ENCODE measurements at places on chromosomes 11 and 22.
A peak's percentile ranks its signal among the peaks of the same experiment; 100 is the strongest.

- no peak for DNase-seq
Measured at GRCh38 chr22:49294656-49295464, 532.8 kb downstream of the BRD1 start.

- DNase-seq: peak; percentile 89
Measured at GRCh38 chr11:70556884-70557741, 158.8 kb downstream of the CTTN start.

GRCh38 chr11:87719326-87720073 lies 455.7 kb downstream of the RAB38 start:
- DNase-seq: no peak

- no peak for DNase-seq
Measured at GRCh38 chr11:30631148-30631547, 45.0 kb upstream of the MPPED2 start.

GRCh38 chr11:117319214-117319840 lies 3.3 kb upstream of the BACE1 start:
- DNase-seq: no peak

GRCh38 chr22:47192651-47193437 lies 430.4 kb downstream of the TBC1D22A start:
- DNase-seq: peak; percentile 75

- peak; percentile 54 for DNase-seq
Measured at GRCh38 chr11:102780491-102780918, at the start of gene MMP10. Gene MMP10, minus strand, starts transcription at chr11:102780628. Its CDS starts 37 bp downstream, at chr11:102780591.

DNA sequence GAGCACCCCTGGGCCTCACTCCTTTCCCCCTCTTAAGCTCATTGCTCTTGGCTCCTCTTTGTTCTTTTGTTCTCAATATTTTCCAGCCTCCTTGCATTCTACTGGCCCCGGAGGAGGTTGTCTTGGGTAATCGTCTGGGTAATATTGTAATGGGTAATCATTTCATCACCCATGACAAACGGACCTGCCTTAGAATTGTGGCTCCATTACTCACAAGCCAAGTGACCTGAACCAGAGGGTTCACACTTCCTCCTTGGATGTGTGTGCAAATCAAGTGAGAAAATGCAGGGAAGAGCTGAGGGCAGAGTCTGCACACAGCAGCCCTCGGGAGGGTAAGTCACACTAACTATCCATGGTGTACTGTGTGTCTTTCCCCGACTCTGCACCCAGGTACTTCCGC lies 305.0 kb downstream of the BUD13 start:
- DNase-seq: no peak

DNA sequence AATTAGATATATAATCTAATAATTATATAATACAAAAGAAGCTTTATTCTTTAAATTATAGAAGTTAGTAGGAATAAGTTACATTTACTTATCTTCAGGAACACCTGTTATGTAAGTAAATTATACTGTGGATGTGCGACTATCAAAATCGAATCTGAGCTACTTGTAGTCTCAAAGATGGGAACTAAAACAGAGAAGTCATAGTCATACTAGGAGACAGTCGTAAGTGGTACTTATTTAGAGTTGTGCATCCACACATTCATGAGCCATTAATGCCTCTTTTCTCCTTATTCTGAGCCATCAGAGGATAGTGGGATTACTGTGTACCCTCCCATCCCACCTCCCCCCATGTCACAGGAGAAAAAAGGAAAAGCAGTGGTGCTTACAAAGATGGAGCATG lies 114.4 kb downstream of the CADM1 start:
- no peak for DNase-seq

GRCh38 chr11:133249065-133249464 lies 283.2 kb downstream of the OPCML start:
- DNase-seq: no peak

DNA sequence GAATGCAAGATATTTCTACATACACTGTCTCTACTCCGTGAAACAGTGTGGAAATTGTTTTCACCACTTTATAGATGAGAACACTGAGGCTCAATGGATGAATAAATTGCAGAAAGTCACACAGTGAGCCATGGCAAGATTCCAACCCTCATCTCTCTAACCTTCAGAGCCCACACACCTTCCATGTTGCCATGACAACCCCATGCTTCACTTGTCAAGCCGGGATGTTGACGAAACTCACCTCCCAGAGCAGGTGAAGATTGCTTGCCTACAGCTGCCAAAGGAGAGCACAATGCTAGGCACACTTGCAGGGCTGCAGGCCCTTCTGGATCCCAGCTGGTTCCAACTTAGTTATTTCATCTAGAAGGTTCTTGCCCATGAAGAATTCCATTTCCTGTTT lies 71.4 kb upstream of the SEZ6L start:
- no peak for DNase-seq

- DNase-seq: no peak
Measured at GRCh38 chr22:48347311-48347710, 1480.4 kb downstream of the BRD1 start.

DNA sequence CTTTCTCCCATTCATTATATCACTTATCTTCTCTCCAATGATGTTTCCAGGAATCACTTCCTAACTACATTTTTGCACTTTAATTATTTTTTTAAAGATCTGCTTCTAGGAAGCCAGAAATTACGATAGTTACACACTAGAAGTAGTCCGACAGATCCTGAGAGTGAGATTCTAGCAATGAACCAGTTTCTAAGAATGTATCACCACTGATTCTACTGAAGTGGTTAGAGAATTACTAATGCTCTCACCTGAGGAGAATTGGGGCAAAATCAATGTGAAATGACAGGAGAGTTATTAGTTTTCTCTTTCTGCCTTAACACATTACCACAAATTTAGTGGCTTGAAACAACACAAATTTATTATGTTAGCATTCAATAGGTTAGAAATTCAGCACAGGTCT lies 241.2 kb downstream of the CASP12 start:
- DNase-seq: no peak

GRCh38 chr11:15006139-15006759 lies 34.1 kb upstream of the CALCA start:
- peak; percentile 47 for DNase-seq

- no peak for DNase-seq
Measured at GRCh38 chr11:46895821-46896220, 22.5 kb downstream of the LRP4 start.

DNA sequence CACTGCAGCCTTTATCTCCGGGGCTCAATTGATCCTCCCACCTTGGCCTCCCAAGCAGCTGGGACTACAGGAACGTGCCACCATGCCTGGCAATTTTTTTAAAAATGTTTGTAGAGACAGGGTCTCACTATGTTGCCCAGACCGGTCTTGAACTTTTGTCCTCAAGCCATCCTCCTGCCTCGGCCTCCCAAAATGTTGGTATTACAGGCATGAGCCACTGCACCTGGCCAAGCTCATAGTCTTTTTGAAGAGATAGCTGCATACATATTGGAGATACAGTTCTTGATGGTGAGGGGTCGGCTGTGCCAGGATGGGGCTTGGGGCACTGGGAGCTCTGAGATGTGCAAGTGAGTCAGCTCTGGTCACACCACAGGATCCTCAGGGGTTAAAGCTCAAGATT lies 53.2 kb downstream of the CHRDL2 start:
- DNase-seq: no peak

- no peak for DNase-seq
Measured at GRCh38 chr11:126214441-126214840, 2.9 kb downstream of the FAM118B start.

DNA sequence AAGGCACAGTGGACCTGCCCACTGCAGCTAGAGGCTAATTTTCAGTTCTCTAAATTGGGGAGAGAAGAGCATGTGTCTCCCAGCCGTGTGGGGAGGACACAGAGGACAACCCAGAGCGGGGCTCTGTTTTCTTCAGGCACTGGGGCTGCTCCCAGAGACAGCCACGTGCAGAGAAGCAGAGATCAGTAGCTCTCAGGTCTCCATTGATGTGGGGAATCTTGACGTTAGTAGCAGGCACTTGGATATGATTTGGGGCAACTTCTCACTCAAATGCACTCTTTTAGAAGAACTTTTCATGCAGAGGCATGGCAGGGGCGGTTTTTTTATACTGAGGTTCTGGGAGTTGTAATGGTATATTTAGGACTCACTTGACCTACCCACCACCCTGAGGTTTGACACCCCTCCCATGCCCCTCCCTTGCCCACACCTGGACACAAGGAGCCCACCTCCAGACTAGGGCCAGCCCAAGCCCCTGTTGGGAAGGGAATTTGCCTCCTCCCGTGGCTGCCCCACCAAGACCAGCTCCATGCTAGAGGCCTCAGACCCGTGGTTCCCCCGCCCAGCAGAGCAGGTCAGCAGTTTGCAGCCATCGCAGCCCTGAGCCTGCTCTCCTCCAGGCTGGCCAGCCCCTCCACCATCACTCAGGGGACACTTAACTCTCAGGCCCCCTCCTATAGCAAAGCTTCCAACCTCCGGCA lies 94.2 kb upstream of the RTL6 start:
- no peak for DNase-seq

DNA sequence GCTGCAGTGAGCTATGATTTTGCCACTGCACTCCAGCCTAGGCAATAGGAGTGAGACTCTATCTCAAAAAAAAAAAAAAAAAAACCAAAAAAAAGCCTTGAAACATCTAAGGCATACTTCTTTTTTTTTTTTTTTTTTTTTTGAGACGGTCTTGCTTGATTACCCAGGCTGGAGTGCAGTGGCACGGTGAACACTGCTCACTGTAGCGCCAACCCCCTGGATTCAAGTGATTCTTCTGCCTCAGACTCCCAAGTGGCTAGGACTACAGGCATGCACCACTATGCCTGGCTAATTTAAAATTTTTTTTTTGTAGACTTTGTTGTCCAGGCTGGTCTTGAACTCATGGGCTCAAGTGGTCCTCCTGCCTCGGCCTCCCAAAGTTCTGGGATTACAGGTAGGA lies 19.5 kb downstream of the ARFGAP3 start:
- DNase-seq: no peak

DNA sequence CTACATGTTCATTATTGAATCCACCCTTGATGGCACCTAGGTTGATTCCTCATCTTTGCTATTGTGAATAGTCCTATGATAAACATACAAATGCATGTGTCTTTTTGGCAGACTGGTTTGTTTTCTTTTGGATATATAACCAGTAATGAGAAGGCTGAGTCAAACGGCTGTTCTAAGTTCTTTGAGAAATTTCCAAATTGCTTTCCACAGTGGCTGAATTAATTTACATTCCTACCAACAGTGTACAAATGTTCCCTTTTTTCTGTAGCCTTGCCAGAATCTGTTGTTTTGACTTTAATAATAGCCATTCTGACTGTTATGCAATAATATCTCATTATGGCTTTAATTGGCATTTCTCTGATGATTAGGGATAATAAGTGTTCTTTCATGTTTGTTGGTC lies 184.9 kb downstream of the CASP12 start:
- no peak for DNase-seq

DNA sequence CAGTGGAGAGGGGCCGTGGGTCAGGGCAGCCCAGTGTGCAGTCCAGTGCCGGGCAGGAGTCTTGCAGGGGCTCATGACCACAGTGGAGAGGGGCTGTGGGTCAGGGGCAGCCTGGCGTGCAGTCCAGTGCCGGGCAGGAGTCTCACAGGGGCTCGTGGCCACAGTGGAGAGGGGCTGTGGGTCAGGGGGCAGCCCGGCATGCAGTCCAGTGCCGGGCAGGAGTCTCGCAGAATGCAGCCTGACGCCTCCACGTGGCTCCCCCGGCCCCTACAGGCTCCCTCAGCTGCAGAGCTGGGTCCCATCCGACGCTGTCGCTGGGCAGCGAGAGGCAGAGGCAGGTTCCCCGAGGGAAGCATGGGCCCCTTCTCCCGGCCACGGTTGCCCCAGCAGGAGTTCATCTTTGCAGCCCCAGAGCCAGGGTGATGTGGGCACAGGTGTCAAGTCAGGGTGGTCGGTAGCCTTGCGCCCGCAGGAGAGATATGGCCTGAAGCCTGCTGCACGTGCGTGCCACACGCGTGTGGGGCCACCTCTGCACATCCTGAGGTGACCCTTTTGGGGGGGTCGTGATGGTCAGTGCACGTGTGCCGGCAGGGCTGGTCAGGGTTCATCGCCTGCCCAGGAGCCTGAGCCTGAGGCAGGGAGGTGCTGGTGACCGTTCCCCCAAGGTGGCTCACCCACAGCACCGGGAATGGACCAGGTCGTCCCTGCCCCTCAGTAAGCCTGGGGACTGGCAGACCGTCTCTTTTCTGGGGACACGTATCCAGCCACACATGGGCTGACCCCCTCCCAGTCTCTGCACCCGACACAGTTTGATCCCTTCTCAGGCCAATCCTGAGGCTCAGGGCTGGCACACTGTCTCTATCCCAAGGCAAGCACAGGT lies 2.9 kb downstream of the IFITM5 start:
- DNase-seq: no peak

DNA sequence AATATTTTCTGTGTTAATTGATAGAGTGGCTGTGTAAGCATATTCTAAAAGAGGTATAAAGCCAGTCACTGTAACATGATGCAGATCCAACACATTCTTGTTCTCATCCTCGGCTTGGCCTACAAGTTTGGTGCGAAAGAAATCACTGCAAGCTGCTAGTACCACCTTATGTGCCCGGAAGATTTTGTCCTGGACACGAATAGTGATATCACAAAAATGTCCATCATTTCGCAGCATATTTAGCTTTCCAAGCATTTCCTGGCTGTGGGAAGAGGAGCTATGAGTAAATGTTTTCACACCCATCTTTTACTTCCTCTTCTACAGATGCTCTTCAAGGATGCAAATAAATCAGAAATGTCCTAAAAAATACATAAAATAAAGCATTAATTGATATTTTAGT lies 53.1 kb downstream of the ZBTB44 start:
- no peak for DNase-seq

DNA sequence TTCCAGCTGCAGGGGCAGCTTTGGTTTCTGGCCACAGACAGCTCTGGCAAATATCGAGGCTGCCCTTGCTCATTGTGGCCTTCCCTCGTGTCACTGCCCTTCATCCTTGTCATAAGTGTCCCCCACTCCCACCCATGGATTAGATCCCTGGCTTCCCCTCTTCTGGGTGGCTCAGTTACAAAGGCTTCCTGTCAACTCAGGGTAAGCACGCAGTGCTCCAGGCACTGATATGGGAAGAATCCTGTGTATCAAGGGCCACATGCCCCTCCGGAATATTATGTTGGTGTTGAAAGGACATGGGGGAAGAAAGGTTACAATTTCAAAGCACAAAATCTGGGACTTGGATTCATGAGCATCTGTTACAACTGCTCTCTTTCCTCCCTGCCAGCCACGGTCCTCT lies 128.1 kb downstream of the DBX1 start:
- DNase-seq: no peak

DNA sequence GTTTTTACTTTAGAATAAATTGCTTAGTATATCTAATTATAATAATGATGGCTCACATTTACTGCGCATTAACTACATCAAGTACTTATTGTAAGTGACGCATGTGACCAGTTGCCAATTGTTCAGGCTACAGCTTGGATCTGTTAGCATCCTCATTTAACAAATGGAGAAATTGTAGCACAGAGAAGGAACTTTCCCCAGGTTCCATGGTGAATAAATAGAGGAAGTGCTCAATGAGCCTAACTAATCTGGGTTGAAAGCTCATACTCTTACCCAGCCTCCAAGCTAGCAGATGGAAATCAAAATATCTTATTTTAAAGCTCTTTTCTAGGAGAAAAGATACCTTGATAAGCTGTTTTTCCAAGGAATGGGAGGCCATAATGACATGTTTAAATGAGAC lies 19.8 kb downstream of the MMP27 start:
- DNase-seq: no peak

Data from HCT116 (cell line).